Stimulated activated CD8-positive, alpha-beta memory T cell treated with anti-CD3 and anti-CD28 coated beads, Interleukin-7, amount 100 ng/mL, for 1 hour (primary cell): ENCODE measurements at places on chromosomes 2 and 18.

DNA sequence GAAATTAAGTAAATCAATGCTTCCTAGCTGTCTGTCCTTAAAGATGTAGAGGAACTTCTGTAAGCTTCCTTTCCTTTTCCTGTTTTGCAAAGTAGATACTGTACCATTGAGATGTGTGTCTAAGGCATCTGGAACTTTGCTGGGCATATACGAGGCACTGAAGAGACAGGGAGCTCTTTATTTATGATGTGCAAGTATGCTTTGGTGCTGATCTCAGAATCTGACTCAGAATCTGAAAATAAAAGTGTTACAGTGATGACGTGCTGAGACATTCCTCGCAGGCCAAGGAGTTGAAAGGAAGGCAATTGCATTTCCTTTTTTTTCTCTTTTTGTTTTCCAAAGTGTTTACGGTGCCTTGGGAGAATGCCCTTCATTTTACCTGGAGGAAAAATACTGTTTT, 230.9 kb upstream of the RGPD4 start:
- DNase-seq: no peak

GRCh38 chr2:159226059-159226461, 60.4 kb downstream of the WDSUB1 start:
- no peak for DNase-seq

DNA sequence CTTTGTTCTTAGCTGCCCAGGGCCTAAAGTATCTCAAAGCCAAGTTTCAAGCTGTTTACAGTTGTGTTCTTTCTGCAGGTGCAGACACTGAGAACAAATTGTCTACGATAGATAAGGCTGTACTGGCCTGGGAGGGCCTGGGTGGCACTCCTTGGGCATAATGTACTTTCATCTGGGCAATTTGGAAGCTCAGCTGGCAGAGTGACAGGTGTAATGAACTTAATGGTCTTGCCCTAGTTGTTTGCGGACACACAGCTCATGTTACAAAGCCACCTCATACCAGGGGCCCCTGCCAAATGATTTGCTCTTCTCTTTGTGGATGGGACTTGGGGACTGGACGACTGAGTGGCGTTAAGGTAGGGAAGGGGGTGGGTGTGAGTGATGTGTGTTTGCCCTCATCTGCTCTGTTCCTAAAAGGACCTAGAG, 4.3 kb downstream of the LDLRAD4 start:
- no peak for DNase-seq

DNA sequence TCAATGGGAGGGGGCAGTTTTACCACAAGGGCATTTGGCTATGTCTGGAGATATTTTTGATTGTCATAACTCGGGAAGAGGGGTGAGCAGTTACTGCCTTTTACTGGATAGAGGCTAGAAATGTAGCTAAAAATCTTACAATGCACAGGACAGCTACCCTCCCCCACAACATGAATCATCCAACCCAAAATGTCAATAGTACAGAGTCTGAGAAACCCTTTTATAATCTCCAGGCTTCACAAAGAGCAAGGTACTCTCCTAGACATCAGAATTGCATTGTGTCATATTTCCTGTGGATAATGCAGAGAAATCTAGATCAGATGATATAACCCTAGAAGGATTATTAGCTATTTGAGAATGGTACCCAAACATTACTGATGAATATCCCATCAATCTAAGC, 277.1 kb upstream of the NRP2 start:
- DNase-seq: no peak

GRCh38 chr2:241156971-241157441, 6.7 kb downstream of the PPP1R7 start:
- no peak for DNase-seq

- DNase-seq: no peak
These were observed 53.9 kb upstream of the CD302 start for GRCh38 chr2:159851941-159852340.

GRCh38 chr2:44817673-44818335, 123.7 kb upstream of the SIX3 start:
- DNase-seq: no peak

- no peak for DNase-seq
These were observed 1162.6 kb upstream of the SLC39A10 start for GRCh38 chr2:194494401-194494800.

- DNase-seq: no peak
These were observed 487.4 kb upstream of the ZEB2 start for GRCh38 chr2:145007093-145007959.

- no peak for DNase-seq
These were observed 1129.1 kb downstream of the LRP1B start for GRCh38 chr2:141001750-141002149.

DNA sequence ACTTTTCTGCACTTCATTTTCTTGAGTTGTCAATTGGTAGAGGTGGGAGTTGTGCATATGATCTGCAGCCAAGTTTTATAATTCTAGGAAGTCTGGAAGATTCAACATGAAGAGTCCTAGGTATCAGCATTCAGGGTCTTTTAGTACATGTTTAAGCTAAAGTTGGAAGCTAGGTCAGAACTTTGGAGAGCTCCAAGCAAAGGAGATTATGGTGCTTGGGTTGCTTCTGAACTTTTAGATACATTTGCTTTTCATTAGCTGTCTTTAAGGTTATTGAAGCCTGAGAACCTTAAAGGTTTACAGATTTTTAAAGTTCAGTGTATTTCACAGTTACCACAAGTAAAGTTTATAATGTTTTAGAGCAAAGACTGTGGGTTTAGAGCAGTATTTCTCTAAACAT, 85.5 kb downstream of the EPC2 start:
- DNase-seq: no peak

DNA sequence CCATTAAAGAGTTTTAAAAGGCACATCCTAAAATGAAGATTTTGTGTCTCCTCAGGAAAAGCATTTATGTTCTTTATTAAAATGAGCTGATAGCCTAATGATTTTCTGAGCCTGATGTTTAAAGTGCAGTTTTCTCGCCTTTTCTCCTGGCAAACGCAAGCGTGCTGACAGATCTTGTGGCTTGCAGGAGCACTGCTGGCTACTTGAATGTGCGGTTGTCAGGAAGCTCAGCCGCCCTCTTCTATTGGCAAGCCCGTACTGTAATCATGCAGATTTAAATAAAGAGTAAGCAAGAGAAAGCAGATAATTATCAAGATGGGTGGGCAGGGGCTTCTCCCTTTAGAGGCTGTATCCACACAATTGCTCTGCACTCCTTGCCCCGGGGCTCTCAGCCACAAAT, 139.5 kb upstream of the SPHKAP start:
- no peak for DNase-seq

- no peak for DNase-seq
These were observed 18.8 kb downstream of the ATP6V1C2 start for GRCh38 chr2:10740226-10740625.

GRCh38 chr2:225223301-225223700, 176.2 kb upstream of the NYAP2 start:
- DNase-seq: no peak

- no peak for DNase-seq
These were observed 137.9 kb upstream of the CXCR4 start for GRCh38 chr2:136255648-136256461.

DNA sequence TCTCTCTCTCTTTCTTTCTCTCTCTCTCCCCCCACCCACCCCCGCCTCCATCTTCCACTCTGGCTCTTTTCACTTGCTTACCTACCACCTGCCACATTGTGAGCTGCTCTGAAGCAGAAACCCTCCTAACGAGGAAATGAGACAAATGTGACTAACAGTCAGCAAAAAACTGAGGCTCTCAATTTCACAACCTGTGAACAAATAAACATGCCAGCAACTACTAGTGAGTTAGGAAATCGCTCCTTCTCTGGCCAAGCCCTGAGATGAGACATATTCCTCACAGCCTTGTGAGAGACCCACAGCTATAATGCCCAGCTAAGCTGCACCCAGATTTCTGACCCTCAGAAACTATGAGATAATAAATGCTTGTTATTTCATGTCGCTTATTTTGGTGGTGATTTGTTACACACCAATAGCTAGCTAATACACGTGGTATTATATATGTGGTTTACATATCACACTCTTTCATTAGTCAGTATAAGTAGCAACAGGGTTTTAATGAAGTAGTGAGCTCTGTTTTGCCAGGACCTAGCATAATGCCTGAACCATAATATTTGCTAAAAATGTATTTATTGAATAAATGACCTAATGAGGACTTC, 8.4 kb upstream of the ZNF521 start:
- no peak for DNase-seq

- DNase-seq: no peak
These were observed 227.0 kb upstream of the SMAD7 start for GRCh38 chr18:49177812-49178211.

- DNase-seq: no peak
These were observed 309.7 kb upstream of the ST6GAL2 start for GRCh38 chr2:107195631-107196030.

DNA sequence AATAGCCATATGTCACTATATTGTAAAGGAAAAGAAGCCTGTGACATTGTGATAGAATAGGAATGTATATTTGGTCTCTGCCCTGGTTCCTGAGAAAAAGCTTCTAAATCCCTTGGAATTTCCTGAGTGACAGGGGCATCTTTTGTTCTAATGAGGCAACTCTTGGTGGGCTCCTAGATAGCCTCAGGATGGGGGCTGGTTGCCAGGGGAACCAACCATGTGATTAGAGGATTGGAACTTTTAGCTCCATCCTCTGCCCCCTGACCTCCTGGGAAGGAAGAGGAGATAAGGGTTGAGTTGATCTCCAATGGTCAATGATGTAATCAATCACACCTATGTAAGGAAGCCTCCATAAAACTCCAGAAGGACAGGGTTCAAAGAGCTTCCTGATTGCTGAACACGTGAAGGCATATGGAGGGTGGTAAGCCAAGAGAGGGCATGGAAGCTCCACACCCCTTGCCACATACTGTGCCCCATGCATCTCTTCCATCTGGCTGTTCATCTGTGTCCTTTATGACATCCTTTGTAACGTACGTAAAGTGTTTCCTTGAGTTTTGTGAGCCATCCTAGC, 2.9 kb upstream of the ME2 start:
- no peak for DNase-seq

DNA sequence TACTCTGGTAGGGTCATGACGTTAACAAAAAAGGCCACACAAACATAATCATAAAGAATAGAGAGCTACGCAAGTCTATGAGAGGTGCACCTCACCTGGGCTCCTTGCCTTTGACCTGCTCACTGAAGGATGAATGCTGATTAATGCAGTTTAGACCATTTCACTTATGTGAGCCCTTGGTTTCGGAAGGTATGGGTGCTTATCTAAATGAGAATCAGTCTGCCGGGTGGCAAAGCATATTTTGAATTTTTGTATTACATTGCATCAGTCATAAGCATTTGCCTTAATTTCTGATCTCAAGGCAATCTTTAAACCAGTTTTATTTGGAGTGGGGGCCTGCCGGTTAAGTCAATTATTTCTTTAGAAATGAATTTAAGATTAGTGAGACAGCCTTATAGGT, 42.8 kb downstream of the SLC9A4 start:
- DNase-seq: no peak

DNA sequence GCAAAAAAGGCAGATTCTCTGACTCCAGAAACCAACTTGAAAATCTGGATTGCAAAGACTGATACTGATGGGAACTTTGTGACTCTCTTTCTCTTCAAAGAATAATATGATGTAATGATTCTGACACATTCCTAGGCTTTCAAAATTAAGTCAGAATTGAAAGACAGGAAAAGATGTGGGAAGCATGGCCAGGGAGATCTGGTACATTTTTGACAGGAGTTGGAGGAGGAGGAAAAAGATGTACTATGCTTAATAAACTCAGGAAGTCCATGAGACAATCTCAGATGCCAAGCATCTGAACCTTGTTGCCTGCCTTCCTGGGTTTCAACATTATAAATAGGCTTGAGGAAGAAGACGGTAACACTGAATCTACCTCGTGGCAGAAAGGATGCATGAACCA, 34.2 kb downstream of the KLF7 start:
- DNase-seq: no peak

DNA sequence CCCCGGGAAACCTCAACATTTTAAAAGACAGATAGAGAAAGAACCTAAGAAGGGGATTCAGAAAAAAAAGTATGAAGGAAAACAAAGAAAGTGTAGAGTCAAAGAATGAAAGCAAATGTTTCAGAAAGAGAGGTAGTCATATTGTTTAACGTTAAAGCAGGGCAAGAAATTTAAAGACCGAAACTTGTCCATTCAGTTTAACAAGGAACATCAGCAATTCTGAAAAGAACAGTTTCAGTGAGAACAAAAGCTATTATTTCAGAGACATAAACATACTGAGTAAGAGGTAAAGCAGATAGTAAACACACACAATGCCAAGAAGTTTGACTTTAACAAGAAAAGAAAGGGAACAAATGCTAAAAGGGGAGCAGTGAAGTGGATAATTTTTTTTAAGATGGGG, 41.1 kb downstream of the MBD2 start:
- no peak for DNase-seq

DNA sequence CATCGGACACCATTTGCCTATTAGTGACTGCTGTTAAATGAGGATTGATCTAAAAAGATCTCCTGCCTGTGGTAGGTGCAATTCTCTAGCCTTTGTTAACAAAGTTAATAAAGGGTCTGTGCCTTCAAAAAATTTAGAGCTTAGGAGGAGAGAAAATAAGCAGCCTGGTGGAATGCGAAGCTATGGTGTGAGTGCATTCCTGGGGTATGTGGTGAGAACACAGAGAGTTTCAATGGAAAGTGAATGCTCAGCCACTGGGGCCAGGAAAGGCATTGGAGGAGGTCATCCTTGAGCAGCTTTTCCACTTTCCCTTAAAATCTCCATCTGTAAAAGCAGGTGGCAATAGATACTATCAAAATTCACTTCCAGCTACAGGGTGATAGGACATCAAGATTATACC, 331.2 kb upstream of the LRATD1 start:
- DNase-seq: no peak

DNA sequence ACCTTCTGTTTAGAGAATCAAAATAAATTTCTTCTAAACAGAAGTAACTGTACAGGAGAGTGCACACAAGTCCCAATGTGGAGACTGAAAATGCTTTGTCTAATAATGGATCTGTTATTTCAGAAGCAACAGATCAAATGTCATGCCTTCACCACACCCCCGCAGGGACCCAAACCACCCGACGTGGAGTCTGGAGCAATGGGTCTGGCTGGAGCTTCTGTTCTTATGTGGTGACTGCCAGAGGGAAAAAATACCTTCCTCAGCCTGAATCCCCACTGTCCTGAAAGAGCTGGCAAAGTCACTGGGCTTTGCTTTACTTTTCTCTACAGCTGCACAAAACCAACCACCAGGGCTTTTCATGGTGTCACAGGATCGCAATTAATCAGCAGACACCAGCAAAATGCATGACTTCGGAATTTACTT, 119.0 kb upstream of the ZFP36L2 start:
- DNase-seq: no peak

DNA sequence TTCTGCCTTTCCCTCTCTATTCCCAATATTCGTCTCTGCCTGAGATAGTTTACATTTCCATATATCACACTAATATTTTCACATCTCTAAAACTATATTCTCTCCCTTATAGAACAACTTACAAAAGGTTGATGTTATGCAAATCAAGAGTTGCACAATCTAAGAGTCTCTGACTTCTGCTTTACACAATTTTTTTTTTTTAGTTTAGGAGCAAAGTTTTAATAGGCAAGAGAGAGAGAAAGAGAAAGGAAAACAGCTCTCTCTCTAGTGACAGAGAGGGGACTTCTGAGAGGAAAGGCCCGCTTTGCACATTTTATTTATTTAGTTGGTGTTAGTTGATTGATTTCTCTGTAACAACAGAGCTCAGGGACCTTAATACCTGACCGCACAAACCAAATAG, 380.2 kb downstream of the TXNL1 start:
- no peak for DNase-seq
